ENCODE measurements at places on chromosomes 11 and 22. TPM values are rescaled to one million over a fixed set of nuclear protein-coding genes. Genes with fewer than 3 reads are reported as not detected.

The CREBZF gene
- 45.1 TPM for total RNA-seq

The KRTAP5-9 gene
- total RNA-seq = not detected

The OR52I2 gene
- total RNA-seq = not detected

The OR4C15 gene
- not detected for total RNA-seq

The MMP7 gene
- not detected for total RNA-seq

The C11orf86 gene
- not detected for total RNA-seq

Measured in CD8-positive, alpha-beta memory T cell (primary cell).